Activated naive CD8-positive, alpha-beta T cell treated with anti-CD3 and anti-CD28 coated beads, Interleukin-2, amount 10 ng/mL, durations not matched to agents 7 days and 5 days (primary cell): ENCODE measurements at places on chromosomes 7 and 10. TPM values are rescaled to one million over a fixed set of nuclear protein-coding genes. Genes with fewer than 3 reads are reported as not detected.

DNA sequence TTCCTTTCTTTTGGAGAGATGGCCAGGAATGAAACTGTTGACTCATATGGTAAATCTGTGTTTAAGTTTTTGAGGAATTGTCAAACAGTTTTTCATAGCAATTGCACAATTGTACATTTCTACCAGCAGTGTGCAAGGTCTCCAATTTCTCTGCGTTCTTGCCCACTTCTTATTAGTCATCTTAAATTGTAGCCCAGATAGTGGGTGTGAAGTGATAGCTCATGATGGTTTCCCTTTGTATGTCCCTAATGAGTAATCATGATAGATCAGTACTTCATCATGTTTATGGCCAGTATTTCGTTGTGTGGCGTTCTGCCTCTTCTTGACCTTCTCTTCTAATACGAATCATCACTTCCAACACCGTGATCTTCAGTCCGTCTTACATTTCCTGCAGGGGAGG lies 136.3 kb downstream of the DOCK1 start:
- no peak for DNase-seq

DNA sequence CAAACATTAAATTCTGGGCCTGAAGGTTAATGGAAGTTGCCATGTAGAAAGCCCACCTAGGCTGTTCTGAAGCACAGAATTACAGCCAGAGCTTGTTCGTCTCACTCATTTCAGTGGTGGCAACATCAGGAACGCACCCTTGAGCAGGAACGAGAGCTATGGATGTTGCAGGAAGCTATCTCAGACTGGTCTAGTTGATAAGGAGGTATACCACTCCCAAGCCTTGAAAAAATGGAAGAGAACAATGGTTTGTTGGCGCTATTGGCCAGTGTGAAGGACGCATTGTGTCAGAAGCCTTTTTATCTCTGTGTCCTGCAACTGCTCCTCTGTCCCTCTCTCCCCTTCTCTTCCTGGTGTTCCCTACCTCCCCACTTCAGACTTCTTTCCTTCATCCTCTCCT lies 60.9 kb upstream of the RAPGEF5 start:
- no peak for DNase-seq

DNA sequence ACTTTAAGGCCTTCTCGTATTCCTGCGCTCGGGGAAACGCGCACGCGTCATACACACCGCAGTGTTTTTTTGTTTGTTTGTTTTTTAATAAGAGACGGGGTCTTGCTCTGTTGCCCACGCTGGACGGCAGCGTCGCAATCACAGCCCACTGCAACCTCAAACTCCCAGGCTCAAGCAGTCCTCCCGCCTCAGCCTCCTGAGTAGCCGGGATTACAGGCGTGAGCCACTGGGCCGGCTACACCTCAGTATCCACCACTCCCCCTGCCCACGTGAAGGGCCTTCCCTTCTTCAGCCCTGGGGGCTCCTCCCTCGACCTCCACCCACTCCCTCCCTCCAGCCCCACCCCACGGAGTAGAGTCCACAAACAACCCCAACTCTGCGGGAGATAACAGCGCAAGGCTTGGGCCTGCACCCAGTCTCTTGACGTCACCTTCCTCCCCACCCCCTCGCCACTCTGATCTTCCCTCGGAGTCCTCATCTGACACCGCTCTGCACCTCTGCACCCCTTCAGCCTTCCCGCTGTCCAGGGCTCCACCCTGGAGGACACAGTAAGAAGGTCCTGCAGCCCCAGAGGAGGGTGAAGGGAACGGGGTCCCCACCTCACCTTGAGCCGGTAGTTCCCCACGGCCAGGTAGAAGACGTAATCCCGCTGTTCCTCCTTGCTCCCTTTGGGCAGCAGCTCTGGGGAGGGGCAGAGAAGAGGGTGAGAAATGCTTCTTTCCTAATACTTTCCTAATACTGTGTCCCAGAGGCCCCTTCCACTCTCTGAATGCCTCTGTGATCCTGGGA lies 2.8 kb upstream of the CLDN15 start:
- DNase-seq = no peak

DNA sequence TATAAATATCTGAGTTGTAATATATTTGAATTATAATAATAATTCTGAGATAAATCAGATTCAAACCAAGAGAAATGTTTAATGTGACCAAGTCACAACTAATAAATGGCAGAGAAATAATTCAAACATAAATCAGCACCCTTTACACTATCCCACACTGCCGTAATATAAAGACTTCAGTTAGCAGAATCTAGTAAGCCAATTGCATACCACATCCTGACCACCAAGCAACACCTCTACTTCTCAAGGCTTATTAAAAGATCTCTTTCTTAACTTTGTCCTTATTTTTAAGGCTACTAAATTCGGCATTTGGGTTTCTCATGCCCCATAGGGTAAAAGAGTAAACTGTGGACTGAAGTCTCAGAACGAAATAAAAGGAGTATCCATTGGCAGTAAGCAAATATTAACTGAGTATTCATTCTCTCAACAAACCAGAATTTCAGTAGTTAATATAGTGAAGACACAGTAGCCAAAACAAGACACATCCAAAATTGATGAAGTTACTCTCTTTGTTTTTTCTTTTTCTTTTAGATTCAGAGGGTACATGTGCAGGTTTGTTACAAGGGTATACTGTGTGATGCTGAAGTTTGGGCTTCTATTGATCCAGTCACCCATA lies 14.8 kb downstream of the ACBD5 start:
- no peak for DNase-seq

- DNase-seq = no peak
These were observed 150.6 kb downstream of the CDH23 start for GRCh38 chr10:71547312-71547711.

DNA sequence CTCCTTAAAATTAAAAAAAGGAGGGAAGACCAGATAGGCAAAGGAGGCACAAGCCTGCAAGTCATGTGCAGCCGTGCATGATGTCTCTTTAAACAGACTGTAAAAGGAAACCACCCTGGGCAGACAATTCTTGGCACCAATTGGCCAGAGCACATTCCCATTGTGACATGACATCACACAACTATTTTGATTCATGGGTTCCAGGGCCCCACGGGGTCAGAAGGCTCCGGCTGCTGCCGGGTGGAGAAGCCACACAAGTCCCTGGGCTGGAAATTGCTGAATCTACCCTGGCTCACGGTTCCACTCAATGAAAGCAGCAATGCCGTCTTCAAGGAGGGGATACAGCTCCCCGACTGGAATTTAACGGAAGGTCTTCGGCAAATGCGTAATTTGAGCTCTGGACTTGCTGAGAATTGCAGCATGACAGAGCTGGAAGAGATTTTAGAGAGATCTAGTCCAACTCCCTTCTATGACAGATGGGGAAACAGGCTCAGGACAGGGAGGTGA lies 140.5 kb downstream of the PRKAG2 start:
- DNase-seq = no peak

DNA sequence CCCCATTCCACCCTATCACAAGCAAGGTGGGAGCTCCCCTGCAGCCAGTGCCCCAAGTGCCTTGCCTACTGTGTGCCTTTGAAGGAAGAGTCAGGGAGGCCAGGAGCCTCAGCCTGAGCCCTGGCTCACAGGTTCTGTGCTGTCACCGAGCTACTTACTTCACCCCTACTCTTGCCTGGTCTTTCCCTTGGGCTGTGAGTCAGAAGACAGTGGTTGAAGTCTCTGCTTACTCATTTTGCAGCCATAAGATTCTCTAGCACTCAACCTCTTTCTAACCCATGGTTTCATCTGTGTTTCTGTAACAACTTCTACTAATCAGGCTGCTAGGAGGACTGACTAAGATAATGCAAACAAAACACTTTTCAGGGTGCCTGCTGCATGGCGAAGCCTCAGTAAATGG lies 114.5 kb downstream of the PLCE1 start:
- no peak for DNase-seq

DNA sequence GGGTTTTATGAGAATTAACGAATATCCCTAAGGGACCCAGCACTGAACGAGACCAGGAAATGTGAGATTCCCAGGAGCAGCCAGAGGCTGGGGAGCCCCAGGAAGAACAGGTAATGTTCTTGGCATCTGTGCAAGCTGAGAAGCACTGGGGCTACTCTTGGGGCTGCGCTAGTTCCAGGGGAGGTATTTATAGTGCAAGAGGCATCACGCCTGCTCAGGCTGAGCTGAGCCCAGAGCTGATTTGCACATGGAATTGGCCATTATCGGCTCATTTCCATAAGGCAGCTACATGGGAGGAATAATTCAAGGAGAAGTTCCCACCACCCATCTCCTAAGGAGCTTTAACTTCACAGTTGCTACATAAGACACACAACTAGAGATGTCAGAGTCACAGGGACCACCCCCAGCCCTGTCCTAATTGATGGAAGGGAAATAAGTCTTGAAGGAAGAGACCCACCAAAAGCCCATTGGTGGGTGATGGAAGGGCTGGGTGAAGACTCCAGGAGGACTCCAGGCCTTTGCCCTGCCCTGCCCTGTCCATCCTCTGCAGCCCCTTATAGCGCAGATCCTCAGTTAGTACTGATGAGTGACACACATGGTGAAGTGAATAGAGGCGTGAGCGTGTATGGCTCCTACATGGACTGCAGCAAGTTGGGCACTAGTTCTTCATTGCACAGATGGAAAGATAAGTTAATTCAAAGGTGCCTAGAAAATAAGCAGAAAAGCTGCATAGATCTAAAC lies 178.9 kb downstream of the GRID1 start:
- DNase-seq = no peak

GRCh38 chr7:23380556-23380955 lies 81.4 kb downstream of the MALSU1 start:
- no peak for DNase-seq

GRCh38 chr10:2476812-2477553 lies 590.4 kb upstream of the PFKP start:
- no peak for DNase-seq

DNA sequence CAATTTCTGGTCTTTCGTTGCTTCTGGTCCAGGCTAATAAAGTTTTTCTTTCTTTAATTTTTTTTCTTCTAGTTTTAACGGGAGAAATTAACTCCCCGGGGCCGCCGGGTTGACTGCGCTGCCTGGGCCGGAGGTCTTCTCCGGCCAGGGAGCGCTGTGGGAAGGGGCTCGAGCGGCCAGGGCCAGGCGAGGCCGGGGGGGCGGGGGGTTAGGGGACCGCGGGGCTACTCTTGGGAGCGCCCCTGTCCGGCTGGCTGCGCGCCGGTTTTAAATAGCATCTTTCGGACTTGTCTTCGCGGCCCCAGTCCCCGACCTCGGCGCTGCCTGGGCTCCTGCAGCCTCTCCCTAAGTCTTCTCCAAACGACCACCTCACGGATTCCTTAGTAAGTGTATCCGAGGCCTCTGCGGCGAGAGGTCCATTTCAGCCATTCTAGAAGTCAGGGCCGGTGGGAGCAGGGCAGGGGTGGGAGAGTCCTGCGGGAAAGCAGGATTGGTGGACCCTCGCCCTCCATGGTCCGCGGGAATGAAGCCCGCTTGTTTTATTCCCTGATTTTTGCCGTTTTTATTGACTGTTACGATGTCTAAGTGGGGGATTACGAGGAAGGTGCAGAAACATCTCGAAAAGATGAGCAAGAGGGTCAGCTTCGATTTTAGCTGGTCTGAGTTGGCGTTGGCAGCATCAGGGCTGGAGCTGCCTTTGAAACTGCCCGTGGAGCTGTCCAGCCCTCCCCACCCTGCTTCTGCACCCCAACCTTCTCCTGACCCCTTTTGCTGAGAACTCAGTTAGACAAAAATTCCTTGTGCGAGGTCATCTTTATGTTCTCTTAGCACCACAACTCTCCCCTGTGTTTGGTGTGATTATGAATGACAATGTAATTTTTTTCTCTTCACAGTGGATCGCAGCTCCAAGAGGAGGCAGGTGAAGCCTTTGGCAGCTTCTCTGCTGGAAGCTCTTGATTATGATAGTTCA lies 555 bp downstream of the PHF14 start:
- peak; percentile 35 for DNase-seq

DNA sequence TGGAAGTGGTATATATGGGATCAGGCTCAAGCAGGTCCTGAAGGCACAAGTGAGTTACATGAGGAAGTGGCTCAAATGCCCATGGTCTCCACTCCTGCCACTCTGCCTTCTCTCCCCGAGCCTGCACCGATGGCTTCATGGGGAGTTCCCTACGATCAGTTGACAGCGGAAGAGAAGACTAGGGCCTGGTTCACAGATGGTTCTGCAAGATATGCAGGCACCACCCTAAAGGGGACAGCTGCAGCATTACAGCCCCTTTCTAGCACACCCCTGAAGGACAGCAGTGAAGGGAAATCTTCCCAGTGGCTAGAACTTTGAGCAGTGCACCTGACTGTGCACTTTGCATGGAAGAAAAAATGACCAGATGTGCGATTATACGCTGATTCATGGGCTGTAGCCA lies 95.3 kb downstream of the HOXA1 start:
- no peak for DNase-seq

GRCh38 chr7:4028221-4028620 lies 653.9 kb upstream of the FOXK1 start:
- no peak for DNase-seq

The GBX1 gene
- not detected for total RNA-seq

The STK31 gene
- 0.48 TPM for total RNA-seq

The PRSS2 gene
- total RNA-seq = not detected

The NUTM2D gene
- total RNA-seq = 2.6 TPM

The GFRA1 gene
- total RNA-seq = not detected

The AEBP1 gene
- 22.0 TPM for total RNA-seq

The GPR37 gene
- total RNA-seq = not detected

The ANXA8 gene
- not detected for total RNA-seq

The CYP2E1 gene
- 0.80 TPM for total RNA-seq
